Hematopoietic multipotent progenitor cell treated with erythropoietin and hydrocortisone succinate and interleukin-3 and kit ligand, for 8 days (in vitro differentiated cells): ENCODE measurements at places on chromosomes 7 and 10.

- no peak for DNase-seq
Measured at GRCh38 chr7:138245682-138246081, 169.4 kb downstream of the AKR1D1 start.

DNA sequence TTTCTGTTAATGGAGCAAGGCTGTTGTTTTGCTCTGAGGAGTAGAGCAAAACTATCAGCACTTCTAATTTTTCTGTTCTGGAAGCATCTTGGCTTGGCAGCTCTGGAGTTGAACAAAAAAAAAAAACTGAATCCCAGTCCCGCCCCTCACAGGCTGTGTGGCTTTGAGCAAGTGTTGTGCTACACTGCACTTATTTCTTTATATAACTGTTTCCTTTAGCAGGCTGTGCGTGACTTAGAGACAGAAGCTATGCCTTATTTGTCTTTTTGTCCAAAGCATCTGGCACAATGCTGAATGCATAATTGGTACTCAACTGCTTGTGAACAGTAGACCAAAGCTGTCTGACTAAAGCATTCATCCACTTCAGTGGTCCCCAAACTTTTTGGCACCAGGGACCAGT, 96.1 kb downstream of the AMPH start:
- no peak for DNase-seq

DNA sequence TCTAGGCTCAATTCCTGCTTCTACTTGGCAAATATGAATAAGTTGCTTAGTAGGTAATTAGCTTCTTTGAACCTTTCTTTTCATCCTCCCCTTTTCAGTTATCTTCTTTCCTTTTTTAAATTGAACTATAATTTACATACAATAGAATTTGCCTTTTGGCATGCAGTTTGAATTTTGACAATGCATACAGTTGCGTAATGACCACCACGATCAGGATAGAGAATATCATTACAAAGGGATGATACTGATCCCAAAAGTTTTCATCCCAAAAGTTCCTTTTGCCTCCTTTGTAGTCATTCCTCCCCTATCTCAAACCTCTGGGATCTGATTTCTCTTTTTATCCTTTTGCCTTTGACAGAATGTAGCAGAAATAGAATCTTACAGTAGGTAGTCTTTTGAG, 164.4 kb downstream of the NOC3L start:
- no peak for DNase-seq

- DNase-seq = no peak
Measured at GRCh38 chr7:80869106-80869784, 49.6 kb downstream of the SEMA3C start.

DNA sequence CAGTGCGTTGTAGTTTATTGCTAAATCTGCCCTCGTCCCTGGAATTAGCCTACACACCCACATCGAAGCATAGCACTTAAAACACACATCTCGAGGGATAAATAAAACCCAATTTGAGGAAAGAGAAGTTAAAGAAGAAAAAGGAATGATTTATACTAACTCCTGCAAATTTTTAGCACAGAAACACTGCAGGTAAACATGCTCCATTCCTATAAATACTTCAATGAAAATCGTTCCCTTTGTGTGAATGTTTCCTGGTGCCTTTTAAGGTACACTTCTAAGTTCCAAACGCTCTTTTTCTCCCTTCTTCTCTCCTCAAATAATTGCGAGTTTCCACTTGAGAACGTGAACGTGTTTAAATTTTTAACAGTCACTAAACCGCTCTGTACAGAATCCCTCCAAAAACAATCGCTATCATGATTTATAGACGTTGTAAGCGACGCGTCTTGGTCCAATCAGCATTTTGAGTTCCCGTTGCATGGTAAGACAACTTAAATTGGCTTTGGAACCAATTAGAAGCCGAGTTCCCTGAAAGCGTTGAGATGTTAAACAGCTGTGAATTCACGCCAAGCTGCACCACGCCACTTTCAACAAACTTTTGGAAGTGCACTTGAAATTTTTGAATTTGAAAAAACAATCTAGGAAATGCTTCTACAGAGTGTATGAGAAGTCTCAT, 12.5 kb upstream of the EBLN1 start:
- DNase-seq = peak; percentile 86

DNA sequence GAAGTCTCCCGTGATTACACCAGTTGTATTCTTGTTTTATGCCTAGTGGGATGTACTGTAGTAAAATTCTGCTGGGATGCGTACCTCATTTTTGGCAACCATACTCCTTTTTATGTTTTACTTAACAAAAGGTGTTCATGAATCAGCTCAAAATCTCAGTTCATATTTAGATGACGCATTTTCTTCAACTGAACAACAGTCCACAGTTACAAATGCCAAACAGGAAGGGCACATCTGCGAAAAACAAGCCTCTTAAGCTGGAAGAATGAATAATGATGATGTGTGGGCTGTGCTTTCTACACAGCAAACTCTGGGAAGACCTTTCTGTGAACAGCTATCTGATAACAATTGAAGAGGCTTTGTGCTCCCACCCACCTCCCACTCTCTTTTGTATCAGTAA, 68.4 kb upstream of the NRBF2 start:
- DNase-seq = no peak

DNA sequence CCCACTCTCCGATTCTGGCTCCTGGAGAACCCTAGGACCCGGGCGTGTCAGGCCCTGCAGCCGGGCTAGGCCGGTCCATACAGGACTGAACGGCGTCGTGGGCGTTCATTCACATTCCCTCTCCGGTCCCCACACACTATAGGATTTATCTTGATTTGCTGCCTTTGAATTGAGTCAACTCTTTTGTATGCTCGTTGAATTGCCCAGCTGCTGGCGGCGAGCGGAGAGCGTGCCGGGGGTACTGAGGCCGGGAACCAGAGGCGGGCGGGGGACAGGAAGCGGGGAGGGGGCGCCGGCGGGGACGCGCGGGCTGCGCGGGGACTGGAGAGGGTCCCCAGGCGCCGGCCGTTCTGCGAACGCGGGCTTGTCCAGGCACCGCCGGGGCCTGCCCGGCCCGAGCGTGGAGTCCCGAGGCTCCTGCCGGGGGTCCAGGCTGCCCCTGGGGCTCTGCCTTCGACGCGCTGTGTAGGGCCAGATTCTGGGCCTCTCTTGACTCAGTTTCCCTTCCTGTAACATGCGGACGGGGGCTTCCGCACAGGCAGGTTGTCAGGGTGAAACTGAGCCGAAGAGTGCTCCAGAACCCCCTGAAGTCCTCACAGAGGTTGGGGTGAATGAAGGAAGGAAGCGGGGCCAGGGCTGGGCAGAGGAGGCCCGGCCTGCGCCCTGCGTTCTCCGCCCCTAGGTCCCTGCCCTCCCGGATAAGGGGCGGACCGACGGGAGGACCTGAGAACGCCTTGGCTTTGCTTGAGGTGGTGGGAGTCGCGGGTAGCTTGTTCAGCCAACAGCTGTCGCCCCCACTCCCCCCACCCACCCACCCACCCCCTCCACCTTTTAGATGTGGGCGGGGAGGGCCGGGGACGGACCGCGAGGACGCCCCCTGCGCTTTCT, 769 bp upstream of the ELFN1 start:
- peak; percentile 16 for DNase-seq

GRCh38 chr7:31938650-31939049, 131.6 kb downstream of the PDE1C start:
- DNase-seq = no peak

- no peak for DNase-seq
Measured at GRCh38 chr10:120827251-120827875, 23.8 kb upstream of the WDR11 start.

DNA sequence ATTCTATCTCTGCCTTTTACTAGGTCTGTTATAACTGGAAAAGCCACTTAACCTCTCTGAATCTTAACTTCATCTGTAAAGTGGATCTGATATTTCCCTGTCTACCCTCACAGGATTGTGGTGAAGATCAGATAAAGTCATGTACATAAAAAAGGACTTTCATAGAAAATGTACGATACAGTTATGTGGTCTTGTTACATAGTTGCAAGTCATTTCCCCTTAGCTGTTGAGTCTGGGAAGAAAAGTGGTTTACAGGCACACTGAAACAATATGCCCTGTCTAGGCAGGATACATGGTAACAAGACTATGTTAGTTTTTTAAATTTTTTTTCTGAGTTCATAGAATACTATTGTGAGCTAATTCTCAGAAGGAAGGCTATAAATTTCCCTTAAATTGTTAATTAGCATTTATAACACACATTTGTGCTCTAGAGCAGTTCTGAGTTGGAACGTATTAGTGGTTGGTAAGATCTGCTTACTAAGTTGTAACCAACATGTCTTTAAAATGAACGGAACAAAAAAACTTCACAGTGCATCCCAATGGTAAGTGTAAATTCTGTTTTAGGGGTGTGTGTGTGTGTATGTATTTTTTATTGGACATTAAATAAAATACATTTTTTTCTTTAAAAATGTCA, 7.1 kb upstream of the GSTO1 start:
- peak; percentile 77 for DNase-seq

GRCh38 chr10:75076348-75076747, 35.1 kb upstream of the SAMD8 start:
- DNase-seq = no peak

GRCh38 chr10:79938728-79939406, 10.0 kb downstream of the SFTPD start:
- DNase-seq = peak; percentile 25

GRCh38 chr7:47482013-47482875, 99.7 kb downstream of the TNS3 start:
- peak; percentile 87 for DNase-seq

DNA sequence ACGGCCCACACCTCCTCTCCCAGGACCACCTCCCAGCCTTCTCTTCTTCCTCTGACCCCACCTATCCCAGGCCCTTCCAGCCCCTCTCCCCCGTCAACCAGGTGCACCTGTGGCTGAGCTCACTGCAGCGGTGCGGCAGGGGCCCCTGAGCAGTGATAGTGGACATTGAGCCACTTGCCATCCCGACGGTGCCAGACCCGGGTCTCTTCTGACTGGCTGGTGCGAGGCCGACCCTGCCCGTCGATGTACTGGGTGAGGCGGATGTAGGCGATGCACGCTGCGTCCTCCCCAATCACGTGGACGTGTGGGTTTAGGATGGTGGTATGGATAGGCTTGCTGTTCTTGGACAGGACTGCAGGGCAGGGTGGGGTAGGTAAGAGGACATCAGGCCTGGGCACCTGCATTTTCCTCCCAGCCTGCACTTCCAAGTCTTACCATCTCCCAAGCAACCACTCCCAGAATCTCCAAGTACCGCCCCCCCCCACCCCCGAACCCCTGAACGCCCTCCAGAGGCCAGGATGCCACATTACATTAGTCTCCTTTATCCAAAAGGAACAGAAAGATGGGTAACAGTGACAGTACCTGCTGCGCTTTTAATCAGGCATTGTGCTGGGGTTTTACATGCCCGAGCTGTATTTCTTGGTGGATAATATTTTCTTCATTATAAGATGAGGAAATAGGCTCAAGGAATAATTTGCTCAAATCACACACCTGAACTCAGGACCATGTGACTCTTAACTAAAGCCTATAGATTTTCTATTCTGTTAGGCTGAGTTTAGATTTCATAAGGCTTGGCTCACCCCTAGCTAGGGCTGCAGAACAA, 3.7 kb upstream of the NDST2 start:
- peak; percentile 22 for DNase-seq

DNA sequence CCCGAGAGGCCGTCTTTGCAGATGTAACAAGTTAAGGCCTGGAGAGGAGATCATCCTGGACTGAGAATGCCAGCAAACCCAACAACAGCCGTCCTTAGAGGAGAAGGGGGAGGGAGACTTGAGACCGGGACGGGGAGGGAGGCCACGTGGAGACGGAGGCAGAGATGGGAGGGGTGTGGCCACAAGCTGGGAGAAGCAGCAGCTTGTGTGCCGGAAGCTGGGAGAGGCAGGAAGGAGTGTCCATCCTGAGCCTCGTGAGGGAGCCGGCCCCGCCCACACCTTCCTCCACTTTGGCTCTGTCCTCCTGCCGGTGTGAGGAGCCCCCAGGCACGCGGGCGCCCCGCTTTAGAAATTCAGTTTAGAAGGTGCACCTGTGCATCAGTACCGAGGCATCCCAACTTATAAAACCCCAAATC, 95.7 kb downstream of the DNAJB6 start:
- DNase-seq = peak; percentile 92

DNA sequence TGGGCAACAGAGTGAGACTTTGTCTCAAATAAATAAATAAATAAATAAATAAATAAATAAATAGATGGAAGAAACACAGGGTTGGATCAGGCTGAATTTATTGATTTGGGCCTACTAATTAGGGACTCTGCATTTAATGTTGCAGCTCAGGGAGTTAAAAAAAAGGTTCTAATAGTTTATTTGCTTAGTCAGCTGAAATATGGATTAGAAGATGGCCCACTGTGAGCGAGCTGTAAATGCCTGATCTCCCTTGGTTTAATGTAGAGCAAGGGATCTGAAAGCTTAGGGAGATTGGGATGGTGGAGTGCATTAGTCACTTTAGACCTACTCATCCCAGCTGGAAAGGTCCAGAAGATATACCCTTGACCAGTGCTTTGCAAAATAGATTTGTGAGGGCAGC, 25.1 kb upstream of the PDIA4 start:
- DNase-seq = no peak

GRCh38 chr7:117639966-117640365, 160.1 kb downstream of the CFTR start:
- no peak for DNase-seq
